CD8-positive, alpha-beta memory T cell (primary cell): ENCODE measurements at places on chromosomes 1 and 21.

- no peaks in the 10 kb centered on the region for H3K36me3 ChIP-seq
- H3K27ac ChIP-seq: peak overlapping the region; percentile 87
- DNase-seq: no peak
- H3K4me3 ChIP-seq: peak overlapping the region; percentile 75
Measured at GRCh38 chr1:66336641-66336990, 197.3 kb upstream of the SGIP1 start.

DNA sequence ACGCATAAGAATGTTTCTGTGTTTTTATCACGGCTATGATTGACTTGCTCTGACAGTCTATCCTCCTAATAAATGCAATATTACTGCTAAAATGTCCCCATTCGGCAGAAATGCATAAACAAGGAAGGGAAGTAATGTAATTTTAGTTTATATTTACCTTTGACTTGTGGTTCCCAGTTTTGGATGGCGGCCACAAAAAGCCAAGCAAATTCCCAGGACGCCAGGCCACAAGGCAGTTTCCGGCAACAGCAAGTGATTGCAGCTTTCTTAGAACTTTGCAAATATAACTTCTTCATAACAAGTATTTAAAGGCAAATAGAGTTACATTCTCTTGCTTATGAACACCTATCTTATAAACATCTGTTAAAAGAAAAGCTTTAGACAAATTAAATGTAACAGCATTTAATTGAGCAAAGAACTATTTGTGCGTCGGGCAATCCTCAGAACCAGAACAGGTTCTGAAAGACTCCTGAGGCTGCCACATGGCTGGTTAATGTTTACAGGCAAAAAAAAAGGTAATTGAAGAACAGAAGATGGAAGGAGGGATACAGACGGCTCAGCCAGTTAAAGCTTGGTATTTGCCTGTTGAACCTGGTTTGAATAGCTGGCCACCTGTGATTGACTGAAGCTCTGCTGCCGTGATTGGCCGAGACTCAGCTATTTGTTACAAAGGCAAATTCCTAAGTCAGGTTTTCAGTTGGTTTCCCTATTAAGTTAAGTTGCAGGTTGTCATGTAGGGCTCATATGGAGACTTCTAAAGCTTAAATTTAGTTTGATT, 80.8 kb downstream of the C21orf91 start:
- H3K4me1 ChIP-seq: no peaks in the 10 kb centered on the region
- no peak for DNase-seq
- no peaks in the 10 kb centered on the region for H3K36me3 ChIP-seq
- H3K27ac ChIP-seq: no peak overlapping the region

DNA sequence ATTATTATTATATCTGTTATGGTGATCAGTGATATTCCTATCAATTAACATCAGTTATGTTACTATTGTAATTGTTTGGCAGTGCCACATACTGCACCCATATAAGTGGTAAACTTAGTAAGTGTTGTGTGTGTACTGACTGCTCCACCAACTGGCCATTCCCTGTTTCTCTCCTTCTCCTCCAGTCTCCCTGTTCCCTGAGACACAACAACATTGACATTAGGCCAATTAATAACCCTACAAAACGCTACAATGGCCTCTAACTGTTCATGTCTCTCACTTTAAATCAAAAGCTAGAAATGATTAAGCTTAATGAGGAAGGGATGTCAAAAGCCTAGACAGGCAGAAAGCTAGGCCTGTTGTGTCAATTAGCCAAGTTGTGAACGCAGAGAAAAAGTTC, 6.6 kb upstream of the THRAP3 start:
- H3K4me3 ChIP-seq: no peak overlapping the region
- H3K4me1 ChIP-seq: peaks cover 4% of the 10 kb centered on the region
- no peak overlapping the region for H3K27ac ChIP-seq
- no peaks in the 10 kb centered on the region for H3K27me3 ChIP-seq
- DNase-seq: no peak
- no peaks in the 10 kb centered on the region for H3K36me3 ChIP-seq

- peaks cover 41% of the 10 kb centered on the region for H3K27me3 ChIP-seq
- no peak for DNase-seq
- H3K27ac ChIP-seq: no peak overlapping the region
- H3K4me1 ChIP-seq: no peaks in the 10 kb centered on the region
Measured at GRCh38 chr1:37761416-37762095, 3.4 kb downstream of the EPHA10 start.

DNA sequence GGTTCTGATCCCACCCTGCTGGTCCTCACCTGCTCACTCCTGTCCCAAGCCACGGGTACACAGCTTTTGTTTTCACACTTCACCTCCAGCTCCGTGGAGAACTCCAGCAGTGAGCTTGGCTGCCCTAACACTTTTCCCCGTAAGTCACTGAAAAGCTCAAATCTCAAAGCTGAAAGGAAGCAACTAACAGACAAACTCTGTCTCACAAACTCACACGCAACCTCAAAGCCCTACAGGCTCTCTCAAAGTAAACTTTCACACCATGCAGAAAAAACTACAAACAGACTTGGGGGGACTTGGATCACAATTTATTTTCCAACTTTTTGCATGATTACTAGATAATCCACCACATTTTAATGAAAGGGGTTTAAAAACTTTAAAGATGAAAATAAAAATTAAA, 88.3 kb downstream of the AK5 start:
- no peak overlapping the region for H3K27ac ChIP-seq
- H3K4me3 ChIP-seq: no peak overlapping the region
- H3K27me3 ChIP-seq: no peaks in the 10 kb centered on the region
- H3K36me3 ChIP-seq: no peaks in the 10 kb centered on the region
- H3K4me1 ChIP-seq: no peaks in the 10 kb centered on the region

DNA sequence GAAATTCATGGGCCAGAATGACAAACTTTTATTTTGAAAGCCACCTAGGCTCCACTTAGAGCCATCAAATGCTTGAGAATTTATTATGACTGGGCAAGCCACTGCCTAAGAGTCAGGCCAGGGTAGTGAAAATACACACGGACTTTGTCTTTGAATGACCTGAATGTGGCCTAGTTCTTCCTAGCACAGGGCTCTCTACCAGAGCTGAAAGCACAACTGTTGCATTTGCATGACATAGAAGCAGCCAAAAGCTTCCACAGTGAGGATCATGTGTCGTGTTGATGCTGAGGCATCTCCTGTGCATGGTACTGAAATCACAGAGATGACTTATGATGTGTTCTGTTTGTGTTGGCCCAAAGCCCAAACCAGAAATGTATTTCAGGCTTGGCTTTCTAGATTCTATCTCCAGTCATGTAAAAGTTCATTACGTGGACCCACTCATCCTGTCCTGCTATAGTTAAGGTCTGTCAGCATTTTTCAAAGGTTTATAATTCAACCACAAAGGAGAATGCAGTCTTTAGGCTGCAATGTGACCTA, 164.0 kb upstream of the UBE2U start:
- H3K4me3 ChIP-seq: no peak overlapping the region
- no peak overlapping the region for H3K27ac ChIP-seq
- no peaks in the 10 kb centered on the region for H3K4me1 ChIP-seq

GRCh38 chr1:183576537-183576936, 13.7 kb downstream of the NCF2 start:
- peaks cover 8% of the 10 kb centered on the region for H3K4me1 ChIP-seq
- DNase-seq: no peak
- H3K4me3 ChIP-seq: no peak overlapping the region
- H3K27me3 ChIP-seq: no peaks in the 10 kb centered on the region
- H3K27ac ChIP-seq: no peak overlapping the region

DNA sequence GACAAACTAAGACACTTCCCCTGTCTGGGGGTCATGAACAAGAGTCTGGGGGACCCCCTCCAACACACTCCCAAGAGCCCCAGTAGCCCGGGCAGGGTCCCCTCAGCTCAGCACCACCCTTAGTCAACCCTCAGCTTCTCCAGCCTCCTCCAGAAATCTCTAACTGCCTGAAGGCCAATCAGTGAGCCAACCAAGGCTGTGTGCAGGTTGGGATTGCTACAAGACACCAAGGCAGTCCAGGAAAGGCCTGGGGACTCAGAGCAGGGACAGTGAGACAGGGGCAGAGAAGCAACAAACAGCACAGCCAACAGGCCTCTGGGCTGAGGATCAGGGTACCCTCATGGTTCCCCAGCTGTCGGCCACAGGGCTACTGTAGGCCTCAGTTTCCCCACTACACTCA, 13.3 kb downstream of the SMIM12 start:
- peaks cover 15% of the 10 kb centered on the region for H3K4me1 ChIP-seq
- no peaks in the 10 kb centered on the region for H3K27me3 ChIP-seq
- H3K4me3 ChIP-seq: no peak overlapping the region
- no peak overlapping the region for H3K27ac ChIP-seq

DNA sequence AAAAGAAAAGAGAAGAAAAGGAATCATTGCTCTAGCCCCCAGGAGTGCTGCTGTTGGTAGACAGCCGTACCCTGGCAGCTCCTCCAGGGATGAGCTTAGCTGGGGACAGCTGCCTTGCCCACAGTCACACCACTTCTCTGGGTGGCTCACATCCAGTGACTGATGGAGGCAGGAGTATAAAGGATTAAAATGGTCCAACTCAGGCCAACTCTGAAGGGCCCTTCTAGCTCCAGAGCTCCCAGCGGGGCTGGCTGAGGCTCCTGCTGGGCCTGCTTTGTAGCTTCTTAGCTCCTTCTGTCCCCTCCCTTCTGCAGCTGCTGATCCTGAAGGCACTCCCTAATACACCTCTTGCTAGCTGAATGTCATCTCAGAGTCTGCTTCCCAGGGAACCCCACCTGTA, 4.4 kb downstream of the CITED4 start:
- H3K36me3 ChIP-seq: no peaks in the 10 kb centered on the region
- H3K27me3 ChIP-seq: no peaks in the 10 kb centered on the region
- no peak overlapping the region for H3K27ac ChIP-seq
- DNase-seq: no peak
- no peak overlapping the region for H3K4me3 ChIP-seq

GRCh38 chr1:8424539-8425116, 106.7 kb downstream of the SLC45A1 start:
- DNase-seq: peak; percentile 19
- no peaks in the 10 kb centered on the region for H3K36me3 ChIP-seq
- H3K27me3 ChIP-seq: no peaks in the 10 kb centered on the region
- H3K4me1 ChIP-seq: peaks cover 74% of the 10 kb centered on the region
- peak overlapping the region; percentile 60 for H3K4me3 ChIP-seq

DNA sequence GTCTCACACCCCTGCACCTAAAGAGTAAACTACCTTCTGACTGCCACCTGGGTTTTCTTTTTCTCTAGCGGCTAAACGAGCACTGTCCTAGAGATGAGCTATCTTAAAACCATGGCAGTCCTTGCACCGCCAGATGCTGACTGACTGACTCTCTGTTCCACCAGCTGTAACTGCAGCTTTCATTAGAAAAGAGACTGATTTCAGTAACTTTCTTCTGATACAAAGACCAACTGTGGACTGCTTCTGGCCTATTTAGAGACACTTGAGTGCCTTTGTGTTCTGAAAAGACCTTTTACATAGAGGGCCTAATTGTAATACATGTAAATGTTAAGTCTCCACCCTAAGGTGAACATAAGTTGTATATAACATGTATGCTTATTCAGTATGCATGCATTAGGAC, 152.5 kb downstream of the DISC1 start:
- no peaks in the 10 kb centered on the region for H3K4me1 ChIP-seq
- H3K4me3 ChIP-seq: no peak overlapping the region
- H3K27ac ChIP-seq: no peak overlapping the region
- H3K27me3 ChIP-seq: no peaks in the 10 kb centered on the region
- H3K36me3 ChIP-seq: no peaks in the 10 kb centered on the region

- H3K27me3 ChIP-seq: peaks cover 4% of the 10 kb centered on the region
- DNase-seq: no peak
- H3K27ac ChIP-seq: no peak overlapping the region
- no peaks in the 10 kb centered on the region for H3K36me3 ChIP-seq
- no peak overlapping the region for H3K4me3 ChIP-seq
Measured at GRCh38 chr1:47658161-47658920, 220.5 kb downstream of the FOXD2 start.

- peaks cover 70% of the 10 kb centered on the region for H3K4me1 ChIP-seq
- H3K27me3 ChIP-seq: no peaks in the 10 kb centered on the region
- no peak overlapping the region for H3K27ac ChIP-seq
- H3K4me3 ChIP-seq: no peak overlapping the region
- DNase-seq: no peak
- H3K36me3 ChIP-seq: no peaks in the 10 kb centered on the region
Measured at GRCh38 chr1:8412183-8412831, 94.4 kb downstream of the SLC45A1 start.

- H3K4me3 ChIP-seq: no peak overlapping the region
- H3K36me3 ChIP-seq: no peaks in the 10 kb centered on the region
- no peaks in the 10 kb centered on the region for H3K4me1 ChIP-seq
- no peak for DNase-seq
- H3K27me3 ChIP-seq: no peaks in the 10 kb centered on the region
- no peak overlapping the region for H3K27ac ChIP-seq
Measured at GRCh38 chr1:181680332-181680731, 197.0 kb downstream of the CACNA1E start.

DNA sequence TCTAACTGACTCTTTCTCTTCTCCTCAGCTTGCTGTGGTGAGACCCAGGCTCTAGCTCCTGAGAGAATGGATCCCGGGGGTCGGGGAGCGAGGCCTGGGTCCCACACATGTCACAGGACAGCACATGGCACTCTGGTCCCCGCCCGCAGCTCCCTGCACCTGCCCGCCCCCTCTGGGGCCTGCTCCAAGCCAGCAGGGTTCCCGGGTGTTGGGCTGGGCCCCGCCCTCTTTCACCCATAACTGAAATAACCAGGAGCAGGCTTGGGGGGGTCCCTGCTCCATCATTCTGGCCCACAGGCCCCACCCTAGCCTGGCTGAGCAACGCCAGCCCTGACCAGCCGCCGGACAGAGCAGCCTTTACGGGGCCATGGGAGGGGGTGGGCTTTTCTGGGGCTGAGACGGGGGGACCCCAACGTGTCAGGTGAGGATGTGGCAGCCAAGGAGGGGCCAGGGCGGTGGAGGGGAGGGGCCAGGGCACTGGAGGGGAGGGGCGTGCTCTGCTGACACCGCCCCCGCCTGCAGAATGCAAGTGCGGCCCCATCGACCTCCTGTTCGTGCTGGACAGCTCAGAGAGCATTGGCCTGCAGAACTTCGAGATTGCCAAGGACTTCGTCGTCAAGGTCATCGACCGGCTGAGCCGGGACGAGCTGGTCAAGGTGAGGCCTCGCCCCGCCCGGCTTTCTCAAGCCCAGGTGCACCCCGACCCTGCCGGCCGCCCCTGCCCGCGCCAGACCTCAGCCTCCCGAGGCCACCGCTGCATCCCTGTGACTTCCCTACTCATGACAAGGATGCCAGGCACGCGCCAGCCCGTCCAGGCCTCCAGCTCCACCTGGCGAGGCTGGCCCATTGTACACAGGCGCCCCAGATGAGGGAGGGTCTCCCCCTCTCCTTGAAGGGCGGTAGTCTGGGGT, 19.4 kb downstream of the COL6A1 start:
- H3K36me3 ChIP-seq: no peaks in the 10 kb centered on the region
- no peaks in the 10 kb centered on the region for H3K4me1 ChIP-seq
- H3K27me3 ChIP-seq: no peaks in the 10 kb centered on the region
- no peak overlapping the region for H3K4me3 ChIP-seq

- peaks cover 29% of the 10 kb centered on the region for H3K36me3 ChIP-seq
- no peaks in the 10 kb centered on the region for H3K27me3 ChIP-seq
- H3K4me3 ChIP-seq: no peak overlapping the region
Measured at GRCh38 chr1:156809711-156810366, 6.8 kb downstream of the SH2D2A start.

GRCh38 chr1:68370101-68370915, 79.4 kb downstream of the RPE65 start:
- no peak overlapping the region for H3K27ac ChIP-seq
- no peaks in the 10 kb centered on the region for H3K36me3 ChIP-seq
- no peak for DNase-seq
- no peak overlapping the region for H3K4me3 ChIP-seq
